Endothelial cell (in vitro differentiated cells): ENCODE measurements at places on chromosomes 11 and 22.

DNA sequence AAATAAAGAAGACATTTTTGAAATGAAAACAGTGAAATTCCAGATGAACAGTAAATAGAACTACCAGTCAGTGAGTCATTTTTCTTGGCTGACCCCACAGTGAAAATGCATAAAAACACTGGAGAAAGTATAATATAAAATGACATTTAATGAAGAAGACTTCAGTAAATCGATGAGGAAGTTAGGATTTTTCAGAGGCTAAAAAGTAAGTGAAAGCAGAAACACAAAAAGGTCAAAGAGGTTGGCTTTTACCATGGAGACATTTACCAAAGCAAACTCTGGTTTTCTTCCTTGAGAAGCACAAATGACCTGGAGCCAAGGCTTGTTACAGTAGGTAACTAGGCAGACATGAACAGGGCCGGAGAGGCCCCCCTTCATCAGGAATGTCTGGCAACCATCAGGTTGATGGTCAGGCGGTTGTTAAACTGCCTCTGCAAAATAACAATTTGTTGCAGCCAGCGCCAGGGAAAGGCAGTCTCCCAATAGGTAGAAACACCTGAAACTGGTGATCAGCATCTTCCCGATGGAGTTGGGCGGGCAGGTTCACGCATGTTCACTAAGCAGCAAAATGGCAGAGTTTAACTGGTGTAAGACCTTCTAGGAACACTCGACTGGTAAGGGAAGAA is 16.7 kb upstream of the TMEM123 start:
- no peak for DNase-seq

GRCh38 chr11:98561252-98561651 is 459.5 kb upstream of the CNTN5 start:
- no peak for DNase-seq

- no peak for DNase-seq
Observed at GRCh38 chr11:44243086-44243485, 66.9 kb downstream of the ALX4 start.

DNA sequence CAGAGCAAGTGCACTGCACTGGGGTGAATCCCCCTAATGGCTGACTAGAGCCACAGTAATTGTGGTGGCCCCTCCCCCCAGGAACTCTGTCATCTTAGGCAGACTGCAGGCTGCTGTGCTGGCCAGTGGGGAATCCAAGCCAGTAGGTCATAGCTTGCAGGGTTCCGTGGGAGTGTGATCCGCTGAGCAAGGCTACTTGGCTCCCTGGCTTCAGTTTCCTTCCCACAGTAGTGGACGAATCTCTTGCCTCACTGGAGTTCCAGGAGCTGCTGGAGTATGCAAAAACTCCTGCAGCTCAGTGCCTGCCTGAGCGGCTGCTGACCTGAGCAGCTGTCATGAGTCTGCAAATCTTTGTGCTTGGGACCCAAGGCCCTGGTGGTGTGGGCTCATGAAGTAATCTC is 13.2 kb downstream of the OOSP3 start:
- peak; percentile 10 for DNase-seq

GRCh38 chr22:41480397-41480735 is 11.4 kb downstream of the ACO2 start:
- no peak for DNase-seq

DNA sequence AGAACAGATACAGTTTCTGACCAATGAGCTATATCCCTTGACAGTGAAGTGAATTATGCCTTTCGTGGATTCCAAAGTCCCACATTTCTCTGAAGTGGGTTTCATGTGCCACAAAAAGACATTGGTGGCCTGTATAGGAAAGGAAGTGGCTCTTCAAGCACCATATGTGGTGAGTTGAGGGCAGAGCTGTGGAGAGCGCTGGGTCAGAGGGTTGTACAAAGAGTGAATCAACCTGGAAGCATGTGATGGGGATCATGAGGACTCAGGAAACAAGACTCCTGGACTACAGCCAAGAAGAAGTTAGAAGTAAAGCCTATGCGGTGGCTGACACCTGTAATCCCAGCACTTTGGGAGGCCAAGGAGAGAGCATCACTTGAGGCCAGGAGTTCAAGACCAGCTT is 579 bp upstream of the SLC5A4 start:
- DNase-seq, result no peak

DNA sequence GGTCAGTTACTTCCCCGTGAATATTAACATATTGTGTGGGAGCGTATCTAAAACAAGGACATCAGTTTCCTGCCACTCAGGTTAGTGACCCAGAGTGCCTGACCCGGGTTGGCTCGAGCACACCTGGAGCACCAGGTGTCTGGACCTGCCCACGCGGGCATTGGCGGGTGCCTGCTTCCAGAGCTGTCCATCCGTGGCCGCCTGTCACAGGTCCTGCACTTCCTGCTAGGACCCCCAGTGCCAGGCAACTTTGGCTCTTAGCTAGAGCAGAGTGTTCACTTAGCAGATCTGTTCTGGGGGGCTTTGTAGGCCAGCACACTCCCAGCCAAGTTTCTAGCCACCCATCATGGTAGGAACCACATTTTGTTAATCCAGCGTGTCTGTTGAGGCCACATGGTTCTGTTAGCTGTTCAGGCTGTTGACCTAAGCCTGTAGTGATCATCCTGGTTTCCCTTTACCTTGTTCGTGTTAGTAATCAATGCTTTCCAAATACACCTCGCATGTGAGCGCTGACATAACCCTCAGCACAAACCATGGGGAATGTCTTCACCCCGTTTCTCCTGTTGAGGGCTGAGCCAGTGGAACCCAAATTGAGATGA is 29.5 kb downstream of the MOV10L1 start:
- no peak for DNase-seq

DNA sequence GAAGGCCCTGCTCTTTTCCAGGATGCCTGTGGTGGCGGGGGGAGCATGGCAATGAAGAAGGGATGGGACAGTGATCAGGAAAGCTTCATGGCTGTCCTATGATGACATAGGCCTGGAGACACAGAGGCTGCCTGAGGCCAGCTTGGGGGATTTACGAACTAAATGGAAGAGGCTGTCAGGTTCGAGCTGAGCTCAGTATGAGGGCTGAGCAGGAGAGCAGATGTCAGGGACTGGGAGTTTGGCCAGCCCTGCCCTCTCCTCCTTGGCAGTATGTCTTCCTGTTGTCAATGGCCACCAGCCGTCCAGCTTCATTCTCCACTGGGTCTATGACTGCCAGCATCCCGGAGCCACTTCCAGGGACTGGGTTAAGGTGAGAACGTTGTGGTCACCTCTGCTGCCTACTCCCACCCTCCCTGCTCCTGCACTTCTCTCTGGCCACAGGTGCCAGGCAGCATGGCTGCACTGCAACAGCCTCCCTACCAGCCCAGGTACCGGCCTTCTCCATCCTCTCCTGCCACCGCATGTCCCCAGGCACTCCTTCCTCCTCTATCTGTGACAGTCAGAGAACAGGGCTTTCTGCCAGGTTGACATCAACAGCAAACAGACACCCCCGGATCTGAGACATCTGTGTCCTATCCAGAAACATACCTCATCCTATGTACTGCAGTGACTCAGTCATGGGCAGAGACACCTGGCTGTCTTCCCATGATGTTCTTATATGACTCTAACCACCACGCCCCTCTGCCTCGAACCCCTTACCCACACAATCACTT is 75.1 kb downstream of the KIRREL3 start:
- DNase-seq, result no peak

GRCh38 chr22:39514373-39514973 is 5.9 kb upstream of the ATF4 start:
- DNase-seq, result peak; percentile 72

DNA sequence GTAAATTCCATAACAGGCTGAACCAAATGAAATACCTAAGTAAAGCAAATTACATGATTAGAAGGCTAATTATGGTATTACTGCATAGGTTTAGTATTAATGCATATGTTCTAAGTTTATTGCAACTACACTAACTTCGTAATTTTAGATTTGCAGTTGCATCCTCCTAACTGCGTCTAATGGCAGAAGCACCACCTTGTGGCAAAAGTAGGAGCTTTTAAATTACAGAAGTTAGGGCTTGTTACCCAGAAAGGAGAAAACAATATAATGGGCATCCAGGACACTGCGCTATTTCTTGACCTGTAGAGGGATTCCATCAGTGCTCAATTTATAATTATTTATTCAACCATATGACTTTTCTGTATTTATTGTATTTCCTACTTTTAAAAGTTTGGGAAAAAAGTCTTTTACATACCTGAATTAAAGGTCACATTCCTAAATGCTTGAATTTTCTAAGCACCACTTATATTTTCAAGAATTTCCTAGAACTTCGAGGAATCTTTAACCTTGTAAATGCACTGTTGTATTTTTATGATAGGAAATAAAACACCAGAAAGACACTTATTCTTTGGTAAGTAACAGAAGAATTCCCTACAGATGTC is 16.3 kb upstream of the GPR83 start:
- no peak for DNase-seq

DNA sequence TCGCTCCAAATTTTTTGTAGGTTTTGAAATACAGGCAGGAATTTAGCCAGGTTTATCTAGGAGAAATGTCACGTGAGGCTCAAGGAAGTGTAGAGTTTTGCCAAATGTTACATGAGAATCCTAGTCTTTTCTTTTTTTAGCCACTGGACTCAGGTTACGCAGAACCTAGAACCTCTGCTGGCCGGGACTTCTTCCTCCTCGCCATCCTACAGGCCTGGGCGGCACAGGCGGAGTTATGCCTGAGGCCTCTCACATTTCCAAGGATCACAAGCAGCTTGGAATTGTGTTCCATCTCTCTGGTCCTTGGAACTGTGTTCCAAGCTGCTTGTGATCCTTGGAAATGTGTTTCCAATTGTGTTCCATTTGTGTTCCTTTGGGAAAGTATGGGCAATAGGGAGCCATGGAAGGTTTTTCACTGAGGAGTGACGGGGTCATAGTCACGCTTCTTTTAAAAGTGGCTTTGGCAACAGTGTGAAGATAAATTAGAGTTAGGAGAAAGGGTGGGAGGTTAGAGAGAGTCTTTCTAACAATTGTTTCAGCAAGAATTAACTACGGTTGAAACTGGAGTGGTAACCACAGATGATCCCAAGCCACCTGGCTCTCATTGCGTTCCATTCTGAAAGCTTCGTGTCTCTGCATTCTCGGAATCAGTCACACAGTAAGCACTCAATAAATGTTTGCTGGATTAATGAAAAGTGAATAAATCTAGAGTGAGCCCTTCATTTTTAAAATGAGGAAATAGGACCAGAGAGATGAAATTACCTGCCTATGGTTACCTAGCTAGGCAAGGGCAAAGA is 12.5 kb upstream of the POU2AF1 start:
- no peak for DNase-seq
